Dermis microvascular lymphatic vessel endothelial cell (primary cell): ENCODE measurements at places on chromosomes 2 and 18. TPM values are rescaled to one million over a fixed set of nuclear protein-coding genes. Genes with fewer than 3 reads are reported as not detected.

The TLK1 gene
- total RNA-seq = 12.5 and 14.5 TPM in 2 replicates

The KCNIP3 gene
- 0.13 TPM in 2 replicates for total RNA-seq

The STARD6 gene
- total RNA-seq = 0.13 and 0.26 TPM in 2 replicates

The COL4A3 gene
- not detected in 2 replicates for total RNA-seq

The SPATA3 gene
- total RNA-seq = not detected in 2 replicates

The KCNK3 gene
- not detected in 2 replicates for total RNA-seq

The LRP1B gene
- total RNA-seq = under 0.01 and 0.13 TPM in 2 replicates

The VIL1 gene
- total RNA-seq = not detected in 2 replicates

The EIF2AK3 gene
- 10.8 and 12.4 TPM in 2 replicates for total RNA-seq

The CD28 gene
- under 0.01 TPM in 2 replicates for total RNA-seq

The PDCD1 gene
- under 0.01 TPM in 1 of 2 replicates, not detected in the other for total RNA-seq

The IMP4 gene
- 75.4 and 78.1 TPM in 2 replicates for total RNA-seq
